ENCODE measurements at places on chromosomes 4 and X. TPM values are rescaled to one million over a fixed set of nuclear protein-coding genes. Genes with fewer than 3 reads are reported as not detected.

The CSN1S1 gene
- not detected for total RNA-seq

DNA sequence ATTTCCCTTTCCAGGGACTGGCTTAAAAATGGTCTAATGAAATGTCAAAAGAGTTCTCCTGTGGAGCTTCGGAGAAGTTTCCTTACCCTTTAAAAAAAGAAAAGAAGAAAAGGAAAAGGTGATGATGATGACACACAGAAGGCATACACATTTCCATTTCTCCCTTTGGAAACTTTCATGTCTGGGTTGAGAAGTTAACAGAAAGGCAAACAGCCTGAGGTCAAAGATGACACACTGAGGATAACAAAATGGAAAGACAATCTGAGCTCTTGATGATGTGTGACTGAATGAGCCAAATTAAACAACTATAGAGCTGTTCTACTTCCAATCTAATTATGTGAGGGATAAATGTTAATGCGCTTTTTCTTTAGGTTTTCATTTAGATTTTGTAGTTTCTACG lies 32.2 kb downstream of the NFXL1 start:
- H3K27me3 ChIP-seq: no peaks in the 10 kb centered on the region
- no peak overlapping the region for H3K4me3 ChIP-seq
- no peaks in the 10 kb centered on the region for H3K4me1 ChIP-seq
- peaks cover 55% of the 10 kb centered on the region for H3K36me3 ChIP-seq
- peak overlapping the region; percentile 50 for H3K27ac ChIP-seq

DNA sequence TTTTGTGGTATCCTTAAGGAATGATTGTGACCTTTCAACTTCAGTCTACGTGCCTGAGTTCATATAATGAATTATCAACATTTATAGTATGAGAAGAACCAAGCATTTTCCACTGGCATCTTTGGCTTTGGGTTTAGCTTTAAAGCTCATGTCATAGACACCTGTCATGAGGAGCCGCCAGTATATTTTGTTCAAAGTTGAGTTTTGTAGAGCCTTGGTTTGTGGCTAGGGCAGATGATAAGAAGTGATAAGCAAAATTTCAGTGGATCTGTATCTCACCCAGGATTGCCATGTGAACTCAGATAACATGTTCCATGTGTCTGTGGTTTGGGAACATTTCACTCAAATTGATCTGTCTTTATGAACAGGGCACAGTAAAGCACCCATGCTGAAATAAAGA lies 873.2 kb downstream of the STPG2 start:
- no peaks in the 10 kb centered on the region for H3K36me3 ChIP-seq
- H3K27ac ChIP-seq: no peak overlapping the region
- H3K27me3 ChIP-seq: no peaks in the 10 kb centered on the region

The HSFX1 gene
- 0.57 TPM for total RNA-seq

- H3K4me3 ChIP-seq: peak overlapping the region; percentile 89
- H3K36me3 ChIP-seq: peaks cover 5% of the 10 kb centered on the region
- H3K27ac ChIP-seq: peak overlapping the region; percentile 99
- no peak for DNase-seq
These were observed 77.2 kb upstream of the BCOR start for GRCh38 chrX:40174854-40175510.

- H3K36me3 ChIP-seq: no peaks in the 10 kb centered on the region
- no peak overlapping the region for H3K27ac ChIP-seq
- H3K27me3 ChIP-seq: no peaks in the 10 kb centered on the region
These were observed 92.1 kb upstream of the WDFY3 start for GRCh38 chr4:85058551-85058950.

DNA sequence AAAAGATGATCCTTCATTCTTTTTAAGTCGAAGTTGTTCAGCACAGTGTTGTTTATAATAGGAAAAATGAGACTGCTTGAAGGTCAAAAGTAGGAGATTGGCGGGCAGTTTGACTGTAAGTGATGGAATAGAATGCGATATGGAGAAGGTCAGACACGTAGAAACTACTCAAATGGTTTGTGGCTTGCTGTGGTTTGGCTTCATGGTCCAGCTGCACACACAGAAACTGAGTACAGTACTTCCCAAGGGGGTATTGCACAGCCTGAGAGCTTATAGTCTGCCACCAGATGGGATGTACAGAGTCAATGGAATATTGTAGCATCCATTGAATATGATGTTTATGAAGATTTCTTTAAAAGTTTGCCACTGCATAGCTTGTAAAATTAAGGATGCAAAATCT lies 41.1 kb upstream of the DKK2 start:
- H3K36me3 ChIP-seq: no peaks in the 10 kb centered on the region

The PNPLA4 gene
- total RNA-seq: 6.0 TPM

The TRIM60 gene
- total RNA-seq: not detected

The IL2RG gene
- 366 TPM for total RNA-seq

- no peak for DNase-seq
- no peak overlapping the region for H3K4me3 ChIP-seq
- no peaks in the 10 kb centered on the region for H3K36me3 ChIP-seq
- no peak overlapping the region for H3K27ac ChIP-seq
These were observed 22.3 kb downstream of the MORF4L2 start for GRCh38 chrX:103663981-103664762.

GRCh38 chr4:122928930-122929329 lies 6.5 kb upstream of the NUDT6 start:
- H3K4me1 ChIP-seq: no peaks in the 10 kb centered on the region
- no peak overlapping the region for H3K27ac ChIP-seq
- H3K36me3 ChIP-seq: peaks cover 30% of the 10 kb centered on the region
- H3K27me3 ChIP-seq: no peaks in the 10 kb centered on the region
- H3K4me3 ChIP-seq: no peak overlapping the region

DNA sequence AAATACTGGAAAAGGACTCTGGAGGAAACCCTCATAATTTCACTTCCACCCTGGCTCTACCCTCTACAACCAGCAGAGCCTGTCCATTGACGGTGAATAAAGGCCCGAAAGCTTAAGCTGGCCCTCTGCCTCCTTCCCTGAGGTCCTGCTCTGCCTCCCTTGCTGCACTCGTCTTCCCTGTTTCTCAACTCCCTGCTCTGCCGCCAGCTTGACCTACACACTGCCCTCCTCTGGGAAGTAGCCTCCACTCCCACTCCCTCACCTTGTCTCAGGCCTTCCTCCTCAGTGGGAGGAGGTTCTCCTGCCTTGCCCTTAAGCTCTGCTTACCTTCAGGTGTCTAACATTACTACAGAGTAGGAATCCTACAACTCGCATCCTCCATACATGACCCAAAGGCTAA lies 608.6 kb upstream of the NR3C2 start:
- H3K4me3 ChIP-seq: no peak overlapping the region
- no peaks in the 10 kb centered on the region for H3K27me3 ChIP-seq
- DNase-seq: no peak
- H3K4me1 ChIP-seq: no peaks in the 10 kb centered on the region
- no peak overlapping the region for H3K27ac ChIP-seq

The TGIF2LX gene
- not detected for total RNA-seq

- H3K27ac ChIP-seq: peak overlapping the region; percentile 53
- H3K4me3 ChIP-seq: no peak overlapping the region
- H3K27me3 ChIP-seq: no peaks in the 10 kb centered on the region
These were observed 3.1 kb upstream of the TSPAN5 start for GRCh38 chr4:98661371-98662054.

DNA sequence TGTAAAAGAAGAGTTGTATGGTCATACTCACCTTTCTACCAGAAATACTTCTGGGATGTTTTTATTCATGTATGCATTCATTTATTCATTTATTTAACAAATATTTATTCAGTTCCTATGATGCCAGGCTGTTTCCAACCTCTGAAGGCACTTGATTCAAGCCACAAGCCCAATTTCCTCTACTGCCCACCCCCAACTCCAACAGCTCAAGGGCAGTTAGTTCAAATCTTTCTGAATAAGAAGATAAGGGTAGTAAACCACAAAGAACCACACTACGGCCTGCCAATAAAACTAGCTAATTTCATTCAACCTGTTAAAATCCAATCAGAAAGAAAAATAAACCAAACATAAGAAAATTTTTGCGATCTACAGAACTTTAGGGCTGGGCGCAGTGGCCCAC lies 31.2 kb downstream of the LRBA start:
- no peak overlapping the region for H3K27ac ChIP-seq
- no peak overlapping the region for H3K4me3 ChIP-seq
- H3K36me3 ChIP-seq: peaks cover 23% of the 10 kb centered on the region
- peaks cover 41% of the 10 kb centered on the region for H3K4me1 ChIP-seq
- no peaks in the 10 kb centered on the region for H3K27me3 ChIP-seq

DNA sequence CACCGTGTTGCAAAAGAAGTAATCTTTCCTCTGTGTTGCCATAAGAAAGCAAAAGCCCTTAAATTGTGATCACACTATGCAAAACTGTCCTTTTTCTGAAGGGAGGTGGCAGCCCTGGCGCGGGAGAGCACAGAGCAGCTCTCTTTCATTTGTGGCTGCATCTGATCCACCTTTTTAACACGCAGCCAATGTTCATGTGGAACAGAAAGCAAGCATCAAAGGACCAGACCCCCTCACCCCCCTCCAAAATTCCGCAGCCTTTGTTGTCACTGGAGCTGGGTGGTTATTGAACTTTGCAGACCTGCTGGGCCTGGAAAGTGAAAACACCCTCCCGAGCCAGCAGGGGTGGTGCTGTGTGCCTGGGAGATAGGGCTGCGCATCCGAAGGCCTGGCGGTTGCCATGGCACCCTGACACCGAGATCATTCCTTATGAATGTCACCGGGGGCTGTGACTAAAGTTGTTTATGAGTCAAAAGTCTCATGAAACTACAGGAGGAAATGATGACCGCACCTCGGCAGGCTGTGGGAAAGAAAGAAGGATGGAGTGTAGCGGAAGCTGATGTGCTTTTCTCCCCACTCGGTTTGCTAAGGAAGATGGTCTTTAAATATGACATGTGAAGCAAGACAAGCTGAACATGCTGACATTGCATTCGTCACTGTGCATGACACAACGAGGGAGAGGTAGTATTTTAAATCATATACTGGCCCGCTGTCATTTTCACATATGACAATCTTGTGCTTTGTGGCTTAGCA lies 367.4 kb downstream of the UNC5C start:
- no peaks in the 10 kb centered on the region for H3K27me3 ChIP-seq
- no peaks in the 10 kb centered on the region for H3K36me3 ChIP-seq
- no peak overlapping the region for H3K27ac ChIP-seq
- no peak overlapping the region for H3K4me3 ChIP-seq

The LRAT gene
- not detected for total RNA-seq

GRCh38 chrX:100072336-100072735 lies 337.7 kb downstream of the PCDH19 start:
- no peaks in the 10 kb centered on the region for H3K36me3 ChIP-seq
- no peak overlapping the region for H3K4me3 ChIP-seq
- DNase-seq: no peak
- no peaks in the 10 kb centered on the region for H3K27me3 ChIP-seq
- no peak overlapping the region for H3K27ac ChIP-seq
- no peaks in the 10 kb centered on the region for H3K4me1 ChIP-seq

- no peaks in the 10 kb centered on the region for H3K4me1 ChIP-seq
- H3K27me3 ChIP-seq: peaks cover 1% of the 10 kb centered on the region
- no peak for DNase-seq
- no peaks in the 10 kb centered on the region for H3K36me3 ChIP-seq
- no peak within 1 kb of the TSS for H3K27ac ChIP-seq
These were observed at the start of gene CLDN24 for GRCh38 chr4:183322326-183322725. Gene CLDN24, minus strand, starts transcription at chr4:183322426. Its CDS starts 0 bp downstream, at chr4:183322426.

The SOD3 gene
- not detected for total RNA-seq

The C4orf36 gene
- total RNA-seq: not detected

The AFM gene
- not detected for total RNA-seq

The RHOXF1 gene
- not detected for total RNA-seq

DNA sequence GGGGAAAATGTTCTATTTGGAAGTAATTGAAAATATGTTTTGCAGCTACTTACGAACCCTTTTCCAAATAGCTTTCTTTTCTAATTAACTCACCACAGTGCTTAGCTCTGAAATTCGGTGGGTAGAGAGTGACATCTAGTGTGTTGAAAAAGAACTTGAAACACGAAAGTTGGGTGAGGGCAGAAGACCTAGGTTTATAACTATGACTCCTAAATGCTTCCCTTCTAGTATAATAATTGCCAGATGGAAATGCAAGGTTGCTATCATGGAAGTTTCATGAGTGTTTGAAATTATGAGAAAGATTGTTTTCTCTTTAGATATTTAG lies 77.3 kb upstream of the NOCT start:
- H3K36me3 ChIP-seq: no peaks in the 10 kb centered on the region
- H3K4me3 ChIP-seq: no peak overlapping the region
- no peak overlapping the region for H3K27ac ChIP-seq
- H3K4me1 ChIP-seq: no peaks in the 10 kb centered on the region
- peaks cover 12% of the 10 kb centered on the region for H3K27me3 ChIP-seq

The APLN gene
- total RNA-seq: 0.39 TPM

The TMEM156 gene
- 17.6 TPM for total RNA-seq

DNA sequence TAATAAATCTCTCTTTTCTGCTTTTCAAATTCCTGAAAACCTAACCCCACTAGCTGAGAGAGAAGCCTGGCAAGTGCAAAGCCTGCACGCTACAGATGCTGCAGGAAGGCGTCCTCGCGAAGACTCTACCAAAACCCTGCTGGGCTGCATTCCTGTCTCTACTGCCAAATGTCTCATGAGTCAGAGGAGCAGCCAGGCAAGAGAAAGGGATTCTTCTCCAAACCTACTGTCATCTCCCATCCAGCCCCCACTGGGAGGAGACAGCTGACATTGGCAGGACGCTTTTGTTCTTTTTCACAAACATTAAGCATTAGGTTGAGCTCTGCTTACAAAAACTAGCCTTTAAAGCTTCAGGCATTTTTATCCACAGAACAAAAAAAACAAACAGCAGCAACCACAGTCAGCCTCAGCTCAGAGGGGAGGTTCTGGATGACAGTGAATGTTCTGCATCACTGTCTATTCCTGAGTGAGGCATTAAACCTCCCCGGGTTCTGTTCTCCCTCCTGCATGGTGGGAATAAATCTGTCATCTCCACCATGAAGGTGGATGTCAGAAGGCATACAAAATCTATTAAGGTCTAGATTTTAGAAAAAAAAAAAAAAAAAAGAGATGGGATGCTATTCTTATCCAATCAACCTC lies 18.0 kb downstream of the CRMP1 start:
- H3K27ac ChIP-seq: no peak overlapping the region
- peaks cover 4% of the 10 kb centered on the region for H3K4me1 ChIP-seq
- no peaks in the 10 kb centered on the region for H3K36me3 ChIP-seq
- no peak overlapping the region for H3K4me3 ChIP-seq

The CXCL8 gene
- 19.6 TPM for total RNA-seq

DNA sequence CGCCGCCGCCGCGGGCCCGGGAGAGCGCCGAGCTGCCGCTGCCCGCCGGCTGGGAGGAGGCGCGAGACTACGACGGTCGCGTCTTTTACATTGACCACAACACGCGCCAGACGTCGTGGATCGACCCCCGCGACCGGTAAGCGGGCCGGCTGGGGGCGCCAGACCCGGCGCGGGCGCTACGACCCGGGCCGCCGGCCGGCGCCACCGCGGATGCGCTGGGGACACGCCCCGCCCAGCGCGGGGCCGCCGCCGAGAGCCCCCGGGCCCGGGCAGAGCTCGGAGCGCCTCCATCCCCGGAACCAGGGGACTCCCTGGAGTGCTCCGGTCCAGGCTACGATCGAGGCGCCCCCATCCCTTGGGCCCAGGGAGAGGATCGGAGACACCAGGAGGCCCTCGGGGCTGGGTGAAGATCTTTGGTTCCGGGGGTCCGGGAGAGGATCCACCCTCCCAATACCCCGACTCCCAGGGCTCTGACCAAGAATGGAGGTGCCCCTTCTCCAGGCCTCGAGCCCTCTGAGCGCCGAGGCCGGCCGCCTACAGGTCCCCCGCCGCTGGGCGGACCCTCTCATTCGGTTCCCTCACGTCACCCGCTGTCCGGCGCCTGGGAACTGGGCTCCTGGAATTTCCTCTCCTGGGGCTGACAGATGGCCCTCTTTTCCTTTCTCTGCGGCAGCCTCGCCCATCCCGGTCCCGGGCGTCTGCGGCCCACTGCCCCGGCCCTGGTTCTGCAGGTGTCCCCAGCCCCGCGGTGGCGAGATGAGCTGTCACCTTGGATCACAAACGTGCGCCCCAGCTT lies 48.8 kb downstream of the CLDN34 start:
- no peak overlapping the region for H3K27ac ChIP-seq
- H3K36me3 ChIP-seq: peaks cover 26% of the 10 kb centered on the region
- peaks cover 4% of the 10 kb centered on the region for H3K27me3 ChIP-seq
- no peak for DNase-seq
